ENCODE measurements at places on chromosomes 1 and 21.

GRCh38 chr1:117886101-117886795 lies 43.2 kb downstream of the GDAP2 start:
- DNase-seq = no peak

DNA sequence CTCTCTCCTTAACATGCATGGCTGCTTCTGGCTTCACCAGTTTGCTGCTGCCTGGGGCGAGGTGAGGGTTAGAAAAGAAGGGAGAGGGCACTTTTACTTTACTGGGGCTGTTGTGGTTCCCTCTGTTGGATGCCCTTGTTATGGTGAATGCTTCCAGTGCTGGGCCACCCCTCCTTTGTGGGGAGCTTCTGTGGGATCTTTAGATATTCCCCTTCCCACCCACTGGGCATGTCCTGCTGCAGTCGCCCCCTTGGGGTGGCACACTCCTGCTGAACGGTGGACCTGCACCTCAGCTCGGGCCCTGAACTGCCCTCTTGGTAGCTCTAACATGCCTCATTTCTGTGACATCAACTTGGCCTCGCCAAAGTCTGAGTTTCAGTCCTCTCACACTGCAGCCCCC lies 6.0 kb downstream of the TNN start:
- no peak for DNase-seq

GRCh38 chr1:209307846-209308245 lies 275.7 kb upstream of the CAMK1G start:
- DNase-seq = no peak

DNA sequence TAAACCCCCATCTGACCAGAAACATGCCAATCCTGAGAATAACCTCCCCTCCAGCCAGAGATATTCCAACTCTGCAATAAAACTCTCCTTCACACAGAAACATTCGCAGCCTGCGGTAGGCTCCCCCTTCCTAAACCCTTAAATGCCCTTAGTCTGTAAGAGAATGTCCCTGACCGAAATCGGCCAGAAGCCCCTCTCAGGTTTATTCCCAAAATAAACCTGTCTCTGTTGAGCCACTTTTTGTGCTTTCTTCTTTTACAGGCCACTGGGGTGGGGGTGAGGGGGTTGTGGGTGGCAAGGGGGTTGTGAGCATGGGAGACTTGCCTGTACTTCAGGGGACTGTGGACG lies 4.6 kb downstream of the PRXL2B start:
- DNase-seq = no peak

GRCh38 chr1:164440232-164440631 lies 118.8 kb upstream of the PBX1 start:
- no peak for DNase-seq

GRCh38 chr1:108055387-108055786 lies 90.4 kb upstream of the VAV3 start:
- DNase-seq = no peak

DNA sequence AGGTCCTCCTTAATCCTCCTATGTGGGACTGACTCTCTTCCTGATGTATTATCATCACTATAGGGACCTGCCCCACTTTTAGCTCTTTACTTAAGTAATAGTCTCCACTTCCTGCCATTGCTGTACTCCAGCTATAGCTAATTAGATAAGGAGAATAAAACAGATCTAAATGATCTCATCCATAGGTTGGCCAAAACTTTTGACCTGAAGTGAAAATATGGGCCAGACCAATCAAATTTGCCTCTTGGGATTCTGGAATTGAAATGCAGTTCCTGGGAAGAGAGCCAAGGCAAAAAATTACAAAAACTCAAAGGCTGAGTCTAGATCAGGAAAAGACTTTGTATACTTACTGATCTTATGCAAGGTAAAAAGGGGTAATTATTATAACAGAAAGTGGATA lies 36.1 kb upstream of the PDE4B start:
- DNase-seq = no peak

DNA sequence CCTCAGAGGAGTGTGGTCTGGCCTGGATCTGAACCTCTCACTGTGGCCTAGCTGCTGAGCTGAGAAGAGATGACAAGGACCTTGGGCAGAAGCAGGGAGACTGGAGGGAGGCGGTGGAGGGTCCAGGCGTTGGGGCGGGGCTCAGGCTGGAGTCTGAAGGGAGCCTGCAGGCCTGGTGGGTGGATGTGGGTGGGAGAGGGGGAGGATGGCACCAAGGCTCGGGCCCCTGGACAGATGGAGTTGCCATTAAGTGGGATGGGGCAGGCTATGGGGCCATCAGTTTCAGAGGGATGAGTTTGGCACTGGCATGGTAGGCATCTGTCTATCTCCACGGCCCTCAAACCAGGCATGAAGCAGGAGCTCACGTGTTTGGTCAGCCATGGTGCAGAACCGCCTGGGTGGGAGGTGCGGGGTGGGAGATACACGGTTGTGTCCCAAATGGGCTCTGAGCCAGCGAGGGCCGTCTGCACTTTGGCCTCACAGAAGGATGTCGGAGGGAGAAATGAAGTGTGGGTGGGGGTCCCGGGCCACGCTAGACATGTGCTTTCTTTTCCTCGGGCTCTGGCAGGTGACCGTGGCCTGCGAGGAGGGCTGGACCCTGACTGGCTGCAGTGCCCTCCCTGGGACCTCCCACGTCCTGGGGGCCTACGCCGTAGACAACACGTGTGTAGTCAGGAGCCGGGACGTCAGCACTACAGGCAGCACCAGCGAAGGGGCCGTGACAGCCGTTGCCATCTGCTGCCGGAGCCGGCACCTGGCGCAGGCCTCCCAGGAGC lies 23.6 kb downstream of the PCSK9 start:
- DNase-seq = no peak

- no peak for DNase-seq
These were observed 134.6 kb downstream of the HUNK start for GRCh38 chr21:32007456-32007855.

GRCh38 chr1:61389194-61389925 lies 307.0 kb downstream of the NFIA start:
- DNase-seq = no peak

DNA sequence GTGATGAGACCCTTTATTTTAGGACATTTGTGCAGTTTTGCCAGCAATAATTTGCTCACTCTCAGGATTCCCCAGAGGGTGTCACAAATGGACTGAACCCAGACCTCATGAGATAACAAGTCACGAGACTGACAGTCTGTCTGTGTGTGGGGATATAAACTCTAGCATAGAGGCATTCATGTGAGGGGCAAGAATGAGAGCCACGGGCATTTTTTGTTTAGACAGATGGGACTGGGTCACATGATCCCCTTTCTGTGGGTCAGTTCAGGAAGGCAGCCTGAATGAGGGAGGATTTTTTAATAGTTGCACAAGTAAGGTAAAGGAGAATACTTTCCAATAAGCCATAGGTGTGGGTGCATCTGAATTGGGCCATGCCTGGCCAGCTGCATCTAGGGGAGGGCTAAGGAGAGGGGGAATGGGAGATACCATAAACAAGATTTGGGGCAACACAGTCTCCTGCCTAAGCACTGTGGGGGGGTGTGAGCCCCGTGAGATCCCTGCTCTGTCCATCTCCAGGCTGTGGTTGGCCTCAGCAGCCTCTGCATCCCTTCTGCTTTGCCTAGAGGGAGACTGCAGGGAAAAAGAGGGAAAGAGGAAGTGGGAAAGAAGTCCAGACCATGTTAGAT lies 66.6 kb downstream of the NAV1 start:
- no peak for DNase-seq

DNA sequence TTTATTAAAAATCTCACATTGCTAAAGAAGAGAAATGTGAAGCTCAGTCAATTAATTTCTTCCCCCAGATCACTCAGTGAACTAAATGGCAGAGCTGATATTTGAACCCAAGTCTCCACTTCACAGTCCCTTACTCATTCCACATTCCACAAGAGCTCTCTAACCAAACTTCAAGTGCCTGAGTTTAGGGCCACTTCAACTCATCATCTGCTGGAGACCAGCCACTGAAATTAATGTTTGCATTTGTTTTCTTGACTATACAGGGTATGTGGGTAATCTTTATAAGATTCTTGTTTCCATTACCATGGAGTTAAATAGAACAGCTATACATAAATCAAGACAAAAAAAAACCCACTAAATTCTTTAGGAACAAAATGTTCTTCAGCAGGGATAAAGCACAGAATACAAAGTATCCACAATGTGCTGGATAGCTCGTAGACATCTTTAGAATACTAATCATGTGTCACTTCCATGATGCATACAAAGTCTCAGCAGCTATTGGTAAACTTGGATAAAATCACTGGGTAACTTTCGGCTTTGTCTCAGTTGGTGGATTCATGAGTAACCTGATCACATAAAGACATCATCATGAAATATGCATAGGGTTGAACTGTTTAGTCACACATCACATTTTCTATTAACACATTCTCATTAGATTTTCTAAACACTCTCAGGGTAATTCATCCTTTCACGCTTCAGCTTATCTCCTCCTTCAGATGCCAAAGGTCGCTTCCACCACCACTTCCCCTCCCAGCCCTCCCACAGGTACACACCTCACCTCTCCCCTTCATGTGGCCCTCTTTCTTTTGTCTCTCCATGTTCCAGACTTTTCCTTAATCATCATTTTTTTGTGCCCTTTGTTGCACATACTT lies 89.8 kb downstream of the LRRC53 start:
- DNase-seq = no peak

DNA sequence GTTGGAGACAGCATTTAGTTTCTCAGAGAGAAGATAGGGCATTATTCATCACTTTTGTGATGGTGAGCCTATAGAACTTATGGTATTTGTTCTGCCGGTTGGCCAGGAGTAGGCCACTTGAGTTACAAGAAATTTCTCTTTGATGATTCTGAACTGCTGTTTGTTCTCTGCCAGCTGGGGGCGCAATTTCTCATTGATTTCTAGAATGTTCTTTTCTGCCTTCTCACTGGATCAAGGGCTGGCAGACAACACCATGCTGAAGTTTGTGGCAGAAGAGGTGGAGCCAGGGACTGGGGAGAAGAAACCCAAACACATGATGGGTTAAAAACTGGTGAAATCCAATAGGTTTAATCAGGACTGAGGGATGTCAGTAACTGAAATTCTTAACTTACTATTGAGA lies 360.6 kb downstream of the FAM72C start:
- DNase-seq = no peak

DNA sequence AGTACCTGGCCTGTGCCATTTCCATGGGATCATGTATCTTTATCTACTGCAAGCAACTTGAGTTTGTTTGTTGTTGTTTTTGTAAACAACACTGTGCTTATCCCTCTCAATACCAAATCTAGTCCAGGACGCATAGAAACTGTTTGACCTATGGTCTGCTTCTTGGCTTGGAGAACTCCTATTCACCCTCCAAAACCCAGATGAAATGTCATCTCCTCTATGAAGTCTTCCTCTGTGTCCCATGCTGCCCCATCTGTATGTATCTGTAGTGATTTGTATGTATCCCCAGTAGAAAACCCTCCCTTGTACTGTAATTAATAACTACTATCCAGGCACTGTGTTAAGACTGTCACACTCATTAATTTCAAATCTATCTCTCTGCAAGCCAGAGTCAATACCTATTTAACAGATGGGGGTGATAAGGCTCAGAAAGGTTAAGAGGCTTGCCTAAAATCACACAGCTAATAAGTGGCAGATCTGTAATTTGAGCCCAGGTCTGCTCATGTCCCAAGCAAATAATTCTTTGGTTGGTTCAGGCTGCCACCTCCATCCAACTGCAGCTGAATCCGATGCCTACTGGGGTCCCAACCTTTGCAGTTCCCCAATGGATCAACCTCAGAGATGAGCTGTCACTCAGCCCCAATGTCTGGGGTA lies 24.6 kb upstream of the ECE1 start:
- DNase-seq = no peak

- DNase-seq = peak; percentile 35
These were observed 31.6 kb downstream of the ADARB1 start for GRCh38 chr21:45105906-45106485.

- DNase-seq = no peak
These were observed 1.5 kb downstream of the ZNF691 start for GRCh38 chr1:42847721-42848460.

DNA sequence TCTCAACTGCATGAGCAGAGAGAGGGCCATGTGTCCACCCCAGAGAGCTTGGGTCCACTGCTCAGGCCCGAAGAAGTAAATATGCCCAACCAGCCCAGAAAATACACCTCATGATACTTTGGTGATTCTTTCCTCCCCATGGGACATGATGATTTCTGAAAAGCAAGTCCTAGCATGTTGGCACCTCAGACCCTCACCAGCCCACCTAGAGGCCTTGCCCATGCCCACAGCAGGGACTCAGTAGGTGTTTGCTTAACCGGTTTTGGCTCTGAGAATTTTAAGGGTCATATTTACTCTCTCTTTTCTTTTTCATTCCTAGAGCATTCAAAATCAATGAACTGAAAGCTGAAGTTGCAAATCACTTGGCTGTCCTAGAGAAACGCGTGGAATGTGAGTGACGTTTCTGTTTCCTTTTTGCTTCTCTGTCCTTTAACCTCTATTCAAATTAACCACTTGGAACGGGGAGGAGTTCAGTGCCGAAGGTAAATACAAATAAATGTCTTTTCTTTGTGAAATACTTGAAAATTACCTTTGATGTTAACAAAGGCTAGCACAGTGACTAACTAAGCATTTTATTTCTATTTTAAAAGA lies 79.7 kb downstream of the PDE9A start:
- DNase-seq = no peak

DNA sequence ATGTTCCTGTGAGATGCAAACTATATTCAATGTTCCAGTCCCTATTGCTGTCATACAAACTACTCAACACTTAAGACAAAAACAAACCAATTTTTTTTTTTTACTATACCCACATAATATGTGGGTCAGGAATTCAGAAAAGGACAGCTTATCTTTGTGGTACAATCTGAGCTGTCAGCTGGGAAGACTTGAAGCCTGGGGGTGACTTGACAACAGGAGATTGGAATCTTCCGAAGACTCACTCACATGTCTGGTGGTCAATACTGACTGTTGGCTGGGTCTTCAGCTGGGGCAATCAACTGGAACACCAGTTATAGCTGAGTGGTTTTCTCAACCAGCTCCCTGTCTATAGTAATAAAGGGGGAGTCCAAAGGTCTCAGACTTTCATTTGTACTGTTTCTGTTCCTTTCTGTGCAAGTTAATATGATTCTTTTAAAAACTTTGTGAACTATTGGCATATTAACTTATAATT lies 81.7 kb upstream of the ATP1B1 start:
- no peak for DNase-seq

- DNase-seq = no peak
These were observed 59.1 kb downstream of the GLUL start for GRCh38 chr1:182332261-182333060.

GRCh38 chr21:27171707-27172106 lies 204.8 kb upstream of the ADAMTS5 start:
- DNase-seq = no peak

- DNase-seq = peak; percentile 66
These were observed 23.8 kb upstream of the KCNA10 start for GRCh38 chr1:110542725-110543124.

DNA sequence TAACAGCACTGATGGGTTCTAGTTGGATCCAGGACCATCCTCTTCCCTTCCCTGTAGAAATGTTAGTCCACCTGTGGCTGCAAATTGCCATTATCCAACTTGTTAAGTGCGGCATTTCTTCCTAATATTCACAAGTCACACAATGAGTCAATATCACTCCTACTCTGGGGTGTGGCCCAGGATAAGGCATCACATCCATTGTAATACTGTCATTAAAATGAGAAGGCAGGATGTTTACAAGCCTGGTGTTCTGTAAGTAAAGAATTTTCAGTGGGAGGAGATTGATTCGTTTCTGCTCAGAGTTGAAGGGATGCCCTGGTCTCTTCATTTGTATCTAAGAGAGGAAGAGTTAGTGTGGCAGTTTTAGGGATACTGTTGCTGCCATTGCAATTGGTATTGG lies 18.1 kb upstream of the ARHGAP29 start:
- DNase-seq = no peak

All from T47D (cell line).